ENCODE measurements at places on chromosomes 7 and 10.

DNA sequence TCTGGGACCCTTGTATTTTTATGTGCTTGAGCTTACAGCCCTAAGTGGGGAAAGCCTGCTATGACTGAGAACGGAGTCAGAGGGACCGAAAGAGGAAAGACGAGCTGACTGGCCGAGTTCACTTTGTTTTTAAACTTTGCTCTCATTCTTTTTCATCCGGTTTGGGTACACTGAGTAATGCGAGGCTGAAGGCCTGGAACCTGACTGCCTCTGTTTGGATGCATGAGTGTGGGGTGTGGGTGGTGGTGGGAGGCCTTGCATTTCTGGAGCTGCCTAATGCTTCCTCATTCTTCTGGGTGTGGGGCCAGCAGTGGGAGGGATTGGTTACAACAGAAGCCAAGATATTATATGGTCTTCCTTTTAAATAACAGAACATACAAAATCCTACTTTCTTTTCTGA lies 155.5 kb downstream of the BUB3 start:
- DNase-seq, result no peak

GRCh38 chr7:42915356-42915755 lies 3.5 kb upstream of the C7orf25 start:
- no peak for DNase-seq

DNA sequence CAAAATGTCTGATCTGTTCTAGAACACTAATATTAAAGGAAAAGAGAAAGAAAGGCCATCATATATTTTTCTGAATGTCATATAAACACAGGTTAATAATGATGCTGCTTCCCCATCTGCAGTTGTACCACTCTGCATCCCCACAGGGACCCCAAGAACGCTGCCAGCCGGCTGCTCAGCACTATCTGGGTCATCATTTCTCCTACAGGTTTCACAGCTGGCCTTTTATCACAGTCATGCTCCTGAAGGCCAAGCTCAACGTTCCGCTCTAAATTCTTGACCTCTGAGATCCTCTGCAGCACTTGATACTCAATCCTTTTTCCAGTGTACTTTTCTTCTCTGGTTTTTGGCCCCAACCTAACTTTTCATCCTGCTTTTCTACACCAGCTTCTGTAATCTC lies 4.8 kb downstream of the IDI1 start:
- no peak for DNase-seq

GRCh38 chr10:73251683-73252444 lies 580 bp downstream of the MRPS16 start:
- no peak for DNase-seq

GRCh38 chr10:101779544-101780186 lies 3.6 kb downstream of the NPM3 start:
- DNase-seq, result peak; percentile 57

GRCh38 chr7:105650382-105650970 lies 69.2 kb upstream of the EFCAB10 start:
- no peak for DNase-seq

DNA sequence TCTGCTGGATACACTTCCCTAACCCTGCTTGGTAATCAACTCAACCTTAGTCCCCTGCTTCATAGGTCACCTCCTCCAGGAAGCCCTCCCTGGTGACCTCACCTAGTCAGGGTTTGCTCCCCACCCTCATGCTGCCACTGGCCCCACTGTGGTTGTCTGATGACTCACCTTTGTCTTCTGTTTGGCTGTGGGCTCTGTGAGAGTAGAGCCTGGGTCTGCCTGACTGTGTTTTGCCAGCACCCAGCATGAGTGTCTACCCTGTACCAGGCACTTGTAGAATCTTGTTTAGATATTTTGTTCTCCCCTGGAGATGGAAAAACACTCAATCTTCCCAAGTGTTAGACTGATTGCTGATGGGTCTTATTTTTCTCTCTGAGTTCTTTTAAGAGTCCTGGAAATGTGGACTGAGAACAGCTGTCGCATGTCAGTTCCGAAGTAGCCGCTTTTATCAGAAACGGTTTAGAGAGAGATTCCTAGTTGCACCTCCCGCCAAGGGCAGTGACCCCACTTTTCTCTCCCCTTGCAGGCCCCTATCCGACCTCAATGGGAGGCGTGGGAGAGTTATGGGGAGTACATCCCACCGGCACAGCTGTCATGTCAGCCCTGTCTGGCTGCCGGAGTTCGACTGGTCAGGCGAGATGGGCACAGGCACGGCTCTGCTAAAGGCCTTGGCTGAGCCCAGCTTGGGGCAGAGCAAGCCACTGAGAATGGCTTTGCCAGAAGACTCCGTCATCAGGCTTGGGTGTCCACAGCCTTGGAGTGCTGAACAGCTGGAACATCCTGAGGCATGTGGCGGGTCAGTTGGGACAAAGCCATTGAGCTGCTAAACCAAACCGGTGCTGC lies 134.3 kb downstream of the GRK5 start:
- DNase-seq, result no peak

GRCh38 chr7:109751241-109751640 lies 1181.6 kb downstream of the DNAJB9 start:
- no peak for DNase-seq

- DNase-seq, result no peak
Observed at GRCh38 chr7:81366546-81366945, 403.3 kb downstream of the HGF start.

DNA sequence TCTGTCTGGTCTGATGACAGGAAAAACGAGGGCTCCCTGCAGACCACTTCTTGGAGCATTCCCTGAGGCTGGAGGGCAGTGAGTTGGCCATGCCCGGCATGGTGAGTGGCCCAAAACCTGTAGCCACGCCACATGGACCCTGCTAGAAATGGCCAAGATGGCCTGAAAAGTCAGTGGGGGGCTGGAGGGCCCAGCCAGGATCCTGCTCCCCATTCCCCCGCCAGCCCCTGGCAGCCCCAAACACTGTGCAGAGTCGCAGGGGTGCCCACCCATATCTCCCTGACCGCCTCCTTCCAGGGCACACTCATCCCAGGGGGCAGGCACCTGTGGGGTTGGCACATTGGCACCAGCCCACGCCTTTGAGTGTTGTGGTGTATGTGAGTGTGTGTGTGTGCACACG lies 18.7 kb upstream of the PPP2R2D start:
- no peak for DNase-seq

- DNase-seq, result no peak
Observed at GRCh38 chr10:44917848-44918247, 6.7 kb downstream of the TMEM72 start.

DNA sequence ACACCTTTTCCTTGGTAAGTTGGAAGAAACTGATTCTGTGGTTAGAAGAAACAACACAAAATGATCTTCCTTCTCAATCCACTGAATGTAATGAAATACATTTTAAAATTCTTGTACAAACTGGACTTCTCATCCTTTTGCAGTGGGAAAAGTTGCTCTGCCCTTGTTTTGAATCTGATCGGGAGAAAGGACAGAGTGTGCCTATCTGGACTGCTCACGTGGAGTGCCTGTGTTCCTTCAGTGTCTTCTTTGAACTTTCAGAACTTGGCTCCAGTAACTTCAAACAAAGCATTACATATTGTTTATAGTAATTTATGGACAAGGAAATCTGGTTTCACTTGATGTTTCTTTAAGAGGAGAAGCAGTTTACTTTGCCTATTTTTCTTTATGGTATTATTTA lies 17.1 kb downstream of the SLC26A3 start:
- DNase-seq, result no peak

GRCh38 chr7:28423918-28424514 lies 11.7 kb downstream of the CREB5 start:
- DNase-seq, result no peak

- DNase-seq, result no peak
Observed at GRCh38 chr7:136947347-136947746, 78.9 kb downstream of the CHRM2 start.

- no peak for DNase-seq
Observed at GRCh38 chr10:35041502-35041879, 48.6 kb downstream of the CUL2 start.

DNA sequence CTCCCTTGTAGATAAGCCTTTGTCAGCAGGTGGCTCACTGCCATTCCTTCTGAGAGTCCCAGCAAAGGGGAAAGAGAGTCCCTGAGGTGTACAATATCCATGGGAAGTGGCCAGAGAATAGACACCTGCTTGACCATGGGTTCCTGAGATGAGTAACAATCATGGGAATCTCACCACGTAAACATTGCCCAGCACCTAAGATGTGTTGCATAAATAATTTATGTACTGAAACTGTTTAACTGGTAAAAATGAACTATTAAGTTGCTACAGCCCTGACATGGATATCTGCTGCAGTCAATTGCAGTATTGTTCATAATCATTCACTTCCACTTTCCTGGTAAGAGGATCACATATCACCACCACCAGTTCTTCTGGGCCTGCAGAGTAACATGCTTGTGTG lies 123.8 kb upstream of the INHBA start:
- DNase-seq, result no peak

DNA sequence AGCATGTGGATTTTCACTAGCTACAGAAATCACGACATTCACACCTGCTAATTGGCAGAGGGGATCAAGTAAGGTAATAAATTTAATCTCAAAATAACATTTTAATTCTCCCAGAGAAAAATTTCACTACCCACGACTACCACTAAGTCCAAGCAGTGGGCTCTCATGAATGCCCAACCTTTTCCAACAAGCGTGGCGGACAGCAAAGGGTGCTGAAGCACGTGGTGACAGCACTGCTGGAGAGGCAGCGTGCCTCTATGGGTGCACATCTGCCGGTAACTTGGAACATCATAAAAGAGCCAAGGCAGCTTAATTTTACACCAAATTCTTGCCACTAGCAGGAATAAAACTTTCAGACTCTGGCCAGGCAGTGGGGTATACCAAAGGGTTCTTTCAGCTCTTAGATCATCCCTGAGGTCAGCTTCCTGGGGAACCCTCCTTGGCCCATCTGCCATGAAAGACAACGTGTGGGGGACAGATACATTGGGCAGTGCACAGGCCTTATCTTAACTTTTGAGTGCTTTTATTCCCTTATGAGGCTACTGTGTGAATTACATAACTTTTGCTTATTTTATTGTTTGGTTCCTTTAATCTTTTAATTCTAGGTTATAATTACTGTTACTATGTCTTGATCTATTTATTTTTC lies 206.7 kb upstream of the KCTD7 start:
- no peak for DNase-seq

DNA sequence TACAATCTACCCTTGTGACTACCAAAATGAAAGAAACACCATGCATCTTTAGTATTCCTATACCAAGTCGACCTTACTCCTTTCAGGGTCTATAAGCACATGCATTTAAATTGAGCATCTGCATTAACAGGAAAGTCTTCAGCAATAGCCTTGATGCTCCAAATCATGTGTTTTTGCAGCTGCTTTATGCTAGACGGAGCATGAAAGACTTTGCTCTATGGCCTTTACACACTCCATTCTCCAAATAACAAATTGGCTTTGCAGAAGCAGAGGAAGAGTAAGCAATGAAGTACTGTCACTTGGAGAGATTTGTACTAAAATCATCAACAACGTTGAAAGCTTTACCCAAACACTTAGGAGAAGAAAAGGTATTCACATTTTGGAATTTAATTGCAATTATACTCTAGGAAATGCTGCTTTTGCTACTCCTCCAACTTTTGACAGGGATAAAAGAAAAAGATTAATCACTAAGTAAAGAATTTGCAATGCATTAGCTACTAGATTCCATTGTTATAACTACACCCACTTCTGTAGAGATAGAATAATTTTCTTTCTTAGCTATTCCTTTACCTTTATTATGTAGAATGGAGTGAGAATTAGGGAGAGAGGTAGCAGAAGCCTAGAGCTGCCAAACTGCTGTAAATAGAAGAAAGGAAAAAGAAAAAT lies 131.8 kb downstream of the SEMA3E start:
- no peak for DNase-seq

- DNase-seq, result peak; percentile 90
Observed at GRCh38 chr7:95549818-95550529, 46.3 kb downstream of the PDK4 start.

GRCh38 chr10:11186374-11186773 lies 168.7 kb downstream of the CELF2 start:
- no peak for DNase-seq

DNA sequence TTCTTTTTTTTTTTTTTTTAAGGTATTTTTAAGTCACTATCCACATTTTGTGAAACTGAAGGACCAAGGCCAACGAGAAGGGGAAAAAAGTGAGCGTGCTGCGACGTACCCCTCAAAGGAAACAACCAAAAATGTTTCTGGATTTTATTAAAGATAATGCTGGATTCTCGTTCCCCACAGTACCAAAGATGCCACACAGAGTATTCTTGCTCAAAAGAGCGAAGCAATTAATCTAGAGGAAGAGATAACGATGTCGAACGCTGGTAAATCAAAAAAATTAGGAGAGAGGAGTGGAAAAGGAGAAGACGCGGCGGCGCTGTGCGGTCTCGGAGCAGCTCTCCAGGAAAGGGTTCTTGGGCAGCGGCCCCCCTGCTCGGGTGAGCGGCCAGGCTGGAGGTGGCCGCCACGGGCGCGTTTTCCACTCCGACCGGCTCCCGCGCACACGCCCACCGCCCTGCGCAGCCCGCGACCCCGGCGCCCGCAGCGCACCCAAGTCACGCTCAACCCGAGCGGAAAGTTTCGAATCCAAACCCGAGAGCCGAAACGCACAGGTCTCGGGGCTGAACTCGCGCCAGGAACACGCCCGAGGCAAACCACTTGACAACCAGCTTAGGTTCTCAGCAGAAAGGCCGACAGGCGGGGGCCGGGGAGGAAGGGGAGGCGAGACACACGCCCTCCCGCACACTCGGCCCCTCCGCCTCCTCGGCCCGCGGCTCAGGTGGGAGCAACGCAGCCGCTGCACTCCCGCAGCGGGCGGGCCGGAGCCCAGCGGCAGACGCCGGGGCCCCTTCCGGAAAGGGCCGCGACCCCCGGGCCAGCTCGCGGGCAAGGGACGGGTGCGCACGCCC lies 989 bp downstream of the SRPK2 start:
- DNase-seq, result peak; percentile 27

- DNase-seq, result no peak
Observed at GRCh38 chr7:80170445-80170844, 35.8 kb downstream of the GNAI1 start.

GRCh38 chr10:114642729-114643128 lies 15.3 kb downstream of the ABLIM1 start:
- no peak for DNase-seq

DNA sequence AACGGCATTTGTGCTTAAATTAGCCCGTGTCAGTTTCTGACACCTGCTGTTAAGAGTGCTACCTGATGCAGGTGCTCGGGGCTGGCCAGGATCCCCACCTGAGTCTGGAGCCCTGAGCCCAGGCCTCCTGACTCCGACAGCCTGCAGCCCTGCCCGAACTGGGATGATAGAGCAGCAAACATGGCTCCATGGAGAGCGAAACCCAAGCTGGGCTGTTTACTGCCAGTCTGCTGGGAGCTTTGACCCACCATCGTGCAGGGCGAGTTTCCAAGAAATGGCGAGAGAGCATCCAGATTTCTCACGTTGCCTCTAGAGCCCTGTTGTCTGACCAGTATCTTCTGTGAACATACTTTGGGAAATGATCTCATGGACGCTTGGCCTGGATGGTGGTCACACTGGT lies 66.2 kb downstream of the MGMT start:
- no peak for DNase-seq

- peak; percentile 10 for DNase-seq
Observed at GRCh38 chr7:121500360-121501058, 104.4 kb upstream of the FAM3C start.

Measured in large intestine (tissue), 12 donors.